ENCODE measurements at places on chromosomes 1 and 21.

- DNase-seq: no peak
Observed at GRCh38 chr1:199995096-199995685, 32.3 kb upstream of the NR5A2 start.

GRCh38 chr1:166479052-166479631, 312.3 kb upstream of the FAM78B start:
- DNase-seq: peak; percentile 1

GRCh38 chr1:186310307-186310706, 64.7 kb downstream of the TPR start:
- DNase-seq: no peak

- no peak for DNase-seq
Observed at GRCh38 chr1:155261493-155261851, 688 bp downstream of the SCAMP3 start.

DNA sequence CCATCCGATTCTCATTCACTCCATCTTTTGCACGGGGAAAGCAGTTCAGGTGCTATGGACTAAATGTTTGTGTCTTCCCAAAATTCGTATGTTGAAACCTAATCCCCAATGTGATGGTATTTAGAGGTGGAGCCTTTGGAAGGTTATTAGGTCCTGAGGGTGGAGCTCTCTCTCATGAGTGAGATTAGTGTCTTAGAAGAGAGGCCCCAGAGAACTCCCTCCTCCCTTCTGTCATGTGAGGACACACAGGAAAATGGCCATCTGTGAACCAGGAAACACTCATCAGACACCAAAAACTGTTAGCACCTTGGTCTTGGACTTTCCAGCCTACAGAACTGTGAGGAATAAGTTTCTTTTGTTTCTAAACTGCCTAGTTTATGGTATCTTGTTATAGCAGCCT, 15.8 kb upstream of the CCDC190 start:
- no peak for DNase-seq

DNA sequence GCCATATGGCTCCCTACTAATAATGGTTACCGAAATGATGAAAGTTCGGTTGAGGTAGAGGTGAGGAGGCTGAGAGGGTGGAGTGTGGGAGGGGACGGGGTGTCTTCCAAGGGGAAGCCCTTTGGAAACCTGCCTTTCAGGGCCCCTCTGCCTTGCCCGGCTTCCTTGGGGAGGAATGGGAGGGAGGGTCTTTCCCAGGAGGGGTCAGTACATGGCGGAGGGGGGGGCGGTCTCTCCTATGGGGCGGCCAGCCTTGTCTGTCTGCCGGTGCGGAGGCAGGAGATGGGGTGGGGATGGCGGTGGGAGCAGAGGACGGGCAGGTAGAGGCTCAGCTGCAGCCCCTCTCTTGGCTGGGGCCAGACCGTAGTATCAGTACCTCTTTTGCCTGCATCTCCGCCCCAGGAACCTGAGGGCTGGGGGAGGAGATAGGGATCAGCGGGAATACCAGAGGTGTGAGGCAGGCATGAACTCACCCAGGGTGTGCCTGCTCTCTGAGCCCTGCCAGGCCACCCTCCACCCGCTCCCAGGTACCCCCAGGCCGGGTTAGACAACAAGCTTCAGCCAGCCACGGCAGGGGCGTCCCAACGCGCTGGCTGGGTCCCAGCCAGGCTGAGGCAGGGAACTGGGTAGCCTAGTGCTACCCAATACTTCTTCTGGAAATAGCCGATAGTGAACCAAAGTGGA, 79.4 kb upstream of the POU3F1 start:
- no peak for DNase-seq

DNA sequence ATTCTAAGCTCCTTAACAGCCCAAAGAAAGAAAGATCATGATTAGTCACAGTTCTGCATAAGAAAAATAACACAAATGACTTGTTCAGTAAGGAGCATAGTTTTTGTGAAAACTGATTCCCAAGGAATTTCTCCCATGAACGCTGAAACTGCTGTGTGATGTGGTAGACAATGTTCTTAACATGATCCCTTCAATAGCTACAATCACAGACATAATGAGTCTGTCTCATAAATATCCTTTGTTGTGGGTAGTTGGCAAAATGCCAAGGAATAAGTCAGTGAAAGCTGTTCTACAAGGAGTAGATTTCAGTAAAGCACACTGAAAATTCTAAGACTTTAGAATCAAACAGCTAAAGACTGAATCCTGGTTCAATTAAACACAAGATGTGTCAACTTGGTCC, 404.8 kb downstream of the HLX start:
- peak; percentile 61 for DNase-seq

DNA sequence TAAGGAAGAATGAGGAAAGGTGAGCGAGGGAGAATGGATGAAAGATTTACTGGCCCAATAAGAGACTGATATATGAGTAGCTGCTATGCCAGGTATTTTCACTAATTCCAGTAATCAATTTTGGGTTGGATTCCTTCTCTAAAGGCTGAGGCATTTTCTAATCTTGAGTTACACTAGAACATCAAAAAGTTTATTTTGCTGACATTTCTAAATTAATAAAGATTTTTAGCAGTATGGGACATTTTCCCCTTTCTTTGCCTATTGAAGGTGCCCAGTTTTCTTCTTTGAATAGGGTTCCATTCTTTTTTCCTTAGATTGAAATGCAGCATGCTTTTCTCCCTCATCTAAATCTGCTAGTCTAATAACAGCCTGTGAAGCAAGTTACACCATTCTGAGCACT, 52.9 kb downstream of the ZNHIT6 start:
- no peak for DNase-seq

DNA sequence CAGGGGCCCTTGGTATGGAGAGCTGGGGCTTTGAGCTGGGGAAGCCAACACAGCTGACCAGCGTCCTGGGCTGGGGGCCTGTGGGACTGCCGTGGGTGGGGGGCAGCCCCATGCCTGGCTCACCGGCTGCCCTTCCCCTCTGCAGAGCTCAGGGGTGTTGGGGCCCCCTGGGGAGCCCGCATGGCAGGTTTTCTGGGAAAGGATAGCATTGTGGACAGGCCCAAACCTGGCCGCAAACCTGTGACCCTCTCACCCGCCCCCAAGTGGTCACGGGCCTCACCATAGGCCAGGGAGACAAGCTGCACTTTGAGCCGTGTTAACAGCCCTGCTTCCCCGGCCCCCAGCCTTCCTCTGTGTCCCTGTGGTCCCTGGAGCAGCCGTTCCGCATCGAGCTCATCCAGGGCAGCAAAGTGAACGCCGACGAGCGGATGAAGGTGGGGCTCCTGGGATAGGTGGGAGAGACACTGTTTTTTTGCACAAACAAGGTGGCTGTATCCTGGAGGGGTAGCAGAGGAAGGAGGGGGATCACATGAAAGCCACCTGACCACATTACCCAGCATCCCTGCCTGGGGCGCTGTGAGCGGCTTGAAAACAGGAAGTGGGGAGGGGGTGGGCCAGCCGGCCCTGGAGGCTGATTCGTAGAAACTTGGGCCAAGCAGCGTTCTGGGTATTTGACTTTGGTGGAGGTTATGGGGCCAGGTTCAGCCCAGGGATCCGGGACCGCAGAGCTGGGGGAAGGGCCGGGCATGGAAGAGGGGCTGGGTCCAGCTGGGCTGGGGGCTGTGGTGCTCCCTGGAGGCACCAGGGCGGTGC, 65.9 kb downstream of the PIK3CD start:
- no peak for DNase-seq

DNA sequence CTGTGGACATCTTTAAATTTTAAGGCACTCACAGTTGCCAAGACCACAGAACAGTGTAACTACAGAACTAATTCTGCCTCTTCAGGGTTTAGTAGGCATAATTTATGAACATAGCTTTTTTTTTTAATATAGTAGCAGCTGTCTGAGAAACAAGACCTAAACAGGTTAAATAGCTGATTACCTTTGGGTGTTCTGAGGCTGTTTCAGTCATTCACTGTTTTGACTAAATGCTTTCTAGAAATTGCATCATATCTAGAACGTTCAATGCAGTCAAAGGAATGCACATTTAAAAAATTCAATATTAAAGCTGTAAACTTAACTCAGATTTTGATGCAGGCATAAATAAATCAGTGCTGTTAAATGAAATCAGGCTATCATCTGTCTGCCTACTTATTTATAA, 101.6 kb downstream of the BRINP3 start:
- no peak for DNase-seq

Data from non-pigmented ciliary epithelial cell (primary cell).